MG63 (cell line): ENCODE measurements at places on chromosomes 4 and X. TPM values are rescaled to one million over a fixed set of nuclear protein-coding genes. Genes with fewer than 3 reads are reported as not detected.

DNA sequence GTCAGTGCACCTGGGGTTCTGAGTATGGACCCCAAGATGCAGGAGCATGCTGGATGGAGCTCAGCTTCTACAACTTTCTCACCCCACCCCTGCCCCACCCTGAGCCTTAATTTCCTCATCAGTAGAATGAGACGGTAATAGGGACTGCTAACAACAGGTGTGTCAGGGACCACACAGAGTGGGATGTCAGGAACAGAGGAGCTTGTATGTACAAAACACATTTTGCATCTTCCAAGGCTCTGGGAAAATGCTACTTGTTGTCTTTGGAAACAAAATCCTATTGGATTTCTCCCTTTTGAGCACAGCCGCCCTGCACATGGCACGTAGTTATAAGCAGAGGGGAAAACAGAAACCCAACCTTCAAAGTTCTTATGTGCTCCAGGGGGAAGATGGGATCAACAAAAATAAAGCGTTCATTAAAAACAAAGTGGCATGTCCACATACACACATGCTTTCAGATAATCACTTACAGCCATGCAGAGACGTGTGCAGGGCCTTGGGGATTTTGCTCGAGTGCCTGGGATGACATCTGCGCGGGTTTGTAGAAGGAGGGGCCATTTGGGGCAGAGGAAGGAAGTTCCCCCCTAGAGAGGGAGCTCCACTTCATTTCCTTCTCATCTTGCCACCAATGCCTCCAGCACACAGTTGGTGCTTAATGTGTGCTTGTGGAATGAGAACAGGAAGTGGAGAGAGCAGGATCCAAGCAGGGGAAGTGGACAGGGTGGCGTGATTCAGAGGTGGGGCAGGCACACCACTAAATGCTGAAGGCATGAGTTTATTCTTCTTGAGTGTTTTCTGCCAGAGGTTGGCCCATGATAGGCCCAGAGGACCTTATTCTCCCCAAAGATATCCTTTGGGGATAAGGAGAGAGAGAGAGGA is 138.9 kb downstream of the SMIM20 start:
- no peak for DNase-seq

GRCh38 chrX:83077606-83078005 is 430.5 kb upstream of the POU3F4 start:
- no peak for DNase-seq

DNA sequence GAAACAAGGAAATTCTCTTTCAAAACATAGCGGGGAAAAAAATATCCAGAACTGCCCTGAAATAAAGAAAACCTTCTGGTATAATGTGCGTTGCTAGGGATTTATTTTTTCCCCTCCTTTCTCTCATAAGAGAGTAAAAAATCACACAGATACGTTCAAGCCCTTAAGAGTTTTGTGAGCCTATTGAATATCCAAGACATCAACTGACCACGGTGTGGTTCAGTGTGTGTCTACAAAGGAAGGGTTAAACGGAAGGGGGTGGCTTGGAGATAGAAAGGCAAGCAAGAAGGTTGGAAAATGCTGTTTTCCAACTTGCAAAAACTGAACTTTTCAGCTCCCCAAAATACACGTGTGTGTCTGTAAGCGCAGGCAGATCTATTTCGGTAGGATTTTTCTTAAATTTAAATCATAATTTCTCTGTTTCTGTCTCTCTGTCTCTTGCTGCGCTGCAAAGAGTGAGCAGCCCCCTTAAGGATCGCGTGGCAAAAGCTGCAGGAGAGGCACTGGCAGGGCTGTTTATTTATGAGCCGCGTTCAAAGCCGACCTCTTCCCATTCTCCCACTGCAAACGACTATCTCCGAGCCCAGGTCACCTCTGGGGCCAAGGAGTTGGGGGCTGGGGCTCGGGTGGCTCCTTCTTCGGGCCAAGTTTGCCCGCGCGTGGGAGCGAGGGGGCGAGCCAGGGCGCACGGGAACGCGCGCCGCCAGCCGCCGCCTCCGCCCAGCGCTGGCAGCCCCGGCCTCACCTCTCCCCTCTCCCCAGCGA is 492 bp upstream of the SLIT2 start:
- no peak for DNase-seq

DNA sequence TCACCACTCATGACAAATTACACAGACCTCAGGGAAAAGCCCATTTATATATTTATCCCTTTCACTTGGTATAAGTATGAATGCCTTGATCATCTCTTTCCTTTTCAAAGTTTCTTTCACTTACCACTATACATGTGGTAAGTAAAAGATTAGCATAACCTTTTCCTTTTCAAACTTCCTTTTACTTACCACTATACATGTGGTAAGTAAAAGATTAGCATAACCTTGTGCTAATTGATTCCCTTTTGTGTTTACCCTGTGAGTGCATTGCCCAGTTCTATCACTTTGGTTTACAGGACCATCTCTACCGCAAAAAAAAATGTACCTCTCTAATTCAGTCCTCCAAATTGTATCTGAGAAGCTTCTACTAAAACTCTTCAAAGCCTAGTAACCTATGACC is 32.7 kb upstream of the TCEANC start:
- no peak for DNase-seq

DNA sequence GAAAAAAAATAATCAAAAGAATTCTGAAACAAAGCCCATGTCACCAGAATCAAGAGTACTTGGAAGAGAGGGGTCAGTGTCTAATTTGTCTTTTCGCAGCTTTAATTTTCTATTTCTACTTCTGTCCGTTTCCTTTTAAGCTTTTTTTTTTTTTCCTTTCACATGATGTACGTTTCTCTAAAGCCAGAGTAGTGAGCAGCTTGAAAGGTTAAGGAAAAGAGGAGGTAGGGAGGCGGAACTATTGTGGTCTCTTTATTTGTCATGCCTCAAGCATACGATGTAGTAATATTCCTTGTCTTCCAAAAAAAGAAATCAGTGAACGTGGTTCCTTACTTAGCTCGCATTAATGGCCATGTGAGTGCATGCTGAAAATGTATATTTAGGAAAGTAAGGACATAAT is 311.5 kb downstream of the TENM3 start:
- DNase-seq: no peak

DNA sequence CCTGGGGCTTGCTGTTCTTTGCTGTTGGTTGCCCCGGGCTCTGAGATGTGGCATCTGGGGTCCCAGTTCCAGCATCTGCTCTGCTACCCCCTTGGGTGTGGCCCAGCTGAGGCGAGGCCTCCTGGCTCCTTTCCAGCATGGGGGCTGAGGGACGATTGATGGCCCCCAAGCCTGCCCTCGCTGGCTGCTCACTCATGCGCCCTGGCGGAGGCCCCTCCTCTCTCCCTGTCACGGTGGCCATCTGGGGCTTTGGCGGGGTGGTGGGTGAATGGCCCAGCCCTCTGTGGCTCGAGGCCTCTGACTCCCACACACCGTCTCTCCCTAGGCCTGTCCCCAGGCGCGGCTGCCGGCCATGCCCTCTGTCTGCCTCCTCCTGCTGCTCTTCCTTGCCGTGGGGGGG is 1.8 kb downstream of the PLXNA3 start:
- DNase-seq: no peak

The HELT gene
- not detected in 2 replicates for total RNA-seq

DNA sequence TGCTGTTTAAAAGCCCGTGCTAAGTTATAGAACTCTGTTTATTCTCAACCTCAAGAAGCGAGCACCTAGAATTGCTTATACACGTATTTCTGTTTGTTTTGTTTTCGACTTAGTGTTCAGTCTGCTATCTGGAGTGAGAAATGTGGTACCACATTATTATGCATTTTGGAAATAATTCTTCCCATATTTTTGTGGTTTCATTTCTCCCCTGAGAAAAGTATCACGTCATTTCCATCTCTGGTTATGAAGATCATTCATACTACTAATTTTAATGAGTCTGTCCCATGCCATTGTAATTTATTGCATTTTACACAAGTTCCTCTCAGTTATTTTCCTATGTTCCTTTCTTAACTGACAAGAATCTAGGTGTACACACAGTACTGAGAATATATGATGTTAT is 186.0 kb downstream of the DCHS2 start:
- DNase-seq: no peak
